Activated CD4-positive, alpha-beta T cell treated with anti-CD3 and anti-CD28 coated beads for 24 hours (primary cell): ENCODE measurements at places on chromosomes 12 and 14.

DNA sequence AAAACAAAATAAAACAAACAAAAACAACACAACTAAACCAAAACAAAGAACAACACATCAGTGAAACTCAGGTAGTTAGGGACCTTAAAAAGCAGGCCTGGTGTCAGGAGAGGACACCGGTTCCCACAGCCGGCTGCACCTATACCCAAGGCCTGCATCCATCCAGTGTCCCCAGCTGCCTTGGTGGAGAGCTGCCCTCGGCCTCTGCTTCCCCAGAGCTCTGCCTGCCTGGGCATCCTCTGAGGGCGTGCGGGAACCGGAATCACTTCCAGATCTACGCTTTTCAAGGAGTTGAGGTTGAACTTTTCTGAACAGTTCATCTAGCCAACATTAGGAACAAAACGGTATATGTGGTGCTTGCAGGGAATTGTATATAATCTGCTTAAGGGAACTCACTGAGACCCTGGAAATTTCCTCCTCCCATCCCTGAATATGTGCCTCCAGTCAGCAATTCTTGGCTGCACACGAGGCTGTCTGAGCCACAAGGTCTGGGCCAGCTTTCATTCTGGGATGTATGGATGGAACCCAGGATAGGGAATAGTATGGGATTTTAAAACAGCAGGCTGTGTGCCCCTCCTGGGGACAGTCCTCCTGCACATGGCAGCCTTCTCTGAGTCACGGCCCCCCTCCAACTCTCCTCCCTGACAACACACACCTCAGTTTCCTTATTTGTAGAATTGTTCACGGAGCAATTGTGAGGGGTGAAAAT is 319.0 kb upstream of the RTL1 start:
- DNase-seq, result no peak

DNA sequence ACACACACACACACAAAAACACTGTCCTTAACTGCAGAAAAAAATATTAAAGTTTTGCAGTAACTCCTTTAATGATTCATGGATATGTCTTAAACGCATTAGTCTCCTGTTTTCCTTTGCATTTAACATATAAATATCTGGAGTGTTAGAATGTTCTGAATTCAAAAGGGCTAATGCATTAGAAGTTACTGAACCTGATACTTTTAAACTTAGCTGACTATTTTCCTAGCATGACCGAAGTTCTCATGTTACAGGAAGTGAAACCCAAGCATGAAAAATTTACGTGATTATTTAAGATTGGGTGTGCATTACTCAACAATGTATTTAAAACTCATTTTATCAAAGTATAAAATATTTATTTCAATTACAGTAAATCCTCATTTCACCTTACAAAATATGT is 791.2 kb downstream of the FLRT2 start:
- DNase-seq, result no peak

DNA sequence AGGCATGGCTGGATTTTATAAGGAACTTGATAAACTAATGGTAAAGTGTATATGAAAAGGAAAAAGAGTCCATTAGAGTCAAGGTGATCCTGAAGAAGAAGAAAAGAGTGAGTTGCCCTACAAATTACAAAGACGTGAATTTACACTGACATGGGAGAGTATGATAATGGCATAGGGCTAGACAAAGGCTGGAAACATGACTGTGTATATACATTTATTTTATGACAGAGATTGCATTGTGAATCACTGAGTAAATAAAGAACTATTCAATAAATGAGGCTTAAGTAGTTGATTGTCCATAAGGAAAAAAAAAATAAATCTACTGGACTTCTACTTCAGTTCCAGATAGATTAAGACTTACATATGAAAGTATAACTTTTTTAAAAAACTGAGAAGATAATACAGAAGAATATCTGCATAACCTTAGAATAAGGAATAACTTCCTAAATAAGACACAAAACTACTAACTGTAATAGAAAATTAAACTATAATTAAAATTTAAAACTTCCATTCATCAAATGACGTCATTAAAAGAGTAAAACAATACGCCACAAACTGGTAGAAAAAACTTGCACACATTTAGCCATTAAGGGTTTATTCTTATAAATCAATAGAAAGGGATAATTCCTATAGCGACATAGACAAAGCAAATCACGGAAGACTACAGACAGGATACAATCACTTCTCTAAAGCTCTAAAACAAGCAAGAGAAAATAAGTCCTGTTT is 278.5 kb downstream of the NOVA1 start:
- DNase-seq, result no peak

DNA sequence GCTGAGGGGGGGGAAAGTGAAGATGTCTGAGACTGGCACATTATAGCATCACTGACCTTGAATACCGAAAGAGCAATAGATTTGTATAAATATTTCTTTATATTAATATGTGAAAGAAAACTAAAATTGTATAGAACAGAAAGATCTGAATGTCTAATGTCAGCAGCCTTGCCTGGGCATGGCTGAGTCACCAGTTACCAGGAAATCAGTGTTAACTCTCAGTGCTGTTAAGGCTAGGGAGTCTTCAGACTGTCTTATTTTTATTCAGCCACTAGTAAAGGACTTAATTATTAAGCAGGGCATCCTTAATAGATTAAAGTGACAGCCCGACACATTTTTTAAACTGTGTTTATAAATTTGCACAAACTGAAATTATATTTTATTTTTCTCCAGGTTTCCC is 122.9 kb upstream of the AEBP2 start:
- no peak for DNase-seq
